Spleen (tissue), 13 donors: ENCODE measurements at places on chromosomes 3 and 15. TPM values are rescaled to one million over a fixed set of nuclear protein-coding genes. Genes with fewer than 3 reads are reported as not detected.

GRCh38 chr3:40511031-40511718 is 5.3 kb downstream of the ZNF620 start:
- no peak for DNase-seq
- no peaks in the 10 kb centered on the region for H3K27me3 ChIP-seq
- peaks cover 6% of the 10 kb centered on the region for H3K4me1 ChIP-seq

- H3K4me3 ChIP-seq = no peak overlapping the region
- H3K27ac ChIP-seq = no peak overlapping the region
- H3K36me3 ChIP-seq = no peaks in the 10 kb centered on the region
- no peaks in the 10 kb centered on the region for H3K27me3 ChIP-seq
- no peaks in the 10 kb centered on the region for H3K4me1 ChIP-seq
Observed at GRCh38 chr3:58591517-58592510, 14.6 kb upstream of the FAM107A start.

GRCh38 chr3:96466441-96466840 is 348.0 kb upstream of the EPHA6 start:
- no peak overlapping the region for H3K27ac ChIP-seq
- no peak overlapping the region for H3K4me3 ChIP-seq
- H3K36me3 ChIP-seq = no peaks in the 10 kb centered on the region
- no peak for DNase-seq
- H3K4me1 ChIP-seq = no peaks in the 10 kb centered on the region

Gene SCG3
- total RNA-seq = not detected

Gene FOXB1
- total RNA-seq = not detected
